ENCODE measurements at places on chromosomes 16 and 17. TPM values are rescaled to one million over a fixed set of nuclear protein-coding genes. Genes with fewer than 3 reads are reported as not detected.

GRCh38 chr16:164827-165538 lies 795 bp upstream of the HBM start:
- H3K27me3 ChIP-seq: peaks cover 40% of the 10 kb centered on the region
- H3K4me3 ChIP-seq: no peak overlapping the region
- H3K4me1 ChIP-seq: peaks cover 5% of the 10 kb centered on the region
- H3K27ac ChIP-seq: no peak overlapping the region
- DNase-seq: no peak

The PRR35 gene
- total RNA-seq: not detected

DNA sequence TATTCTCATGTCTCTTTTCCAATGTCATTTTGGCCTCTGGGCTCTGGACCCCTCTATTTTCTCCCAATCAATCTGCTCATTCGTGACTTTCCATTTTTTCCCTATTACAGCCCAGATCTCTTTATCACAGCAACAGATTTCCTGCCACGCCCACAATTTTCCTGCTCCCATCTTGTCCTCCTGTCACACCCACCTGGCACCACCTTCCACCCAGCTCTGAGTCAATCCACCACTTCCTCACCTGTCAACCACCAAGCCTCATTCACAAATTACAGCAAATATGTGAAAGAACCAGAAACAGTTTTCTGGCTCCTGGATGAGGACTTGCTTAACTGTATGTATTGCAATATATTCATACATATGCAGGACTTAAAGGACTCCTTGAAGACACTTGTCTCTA lies 311.3 kb downstream of the GRIN2A start:
- H3K27ac ChIP-seq: no peak overlapping the region
- no peaks in the 10 kb centered on the region for H3K4me1 ChIP-seq
- no peak for DNase-seq
- H3K27me3 ChIP-seq: no peaks in the 10 kb centered on the region
- H3K36me3 ChIP-seq: no peaks in the 10 kb centered on the region

GRCh38 chr17:35765086-35765710 lies 4.5 kb downstream of the C17orf50 start:
- H3K36me3 ChIP-seq: no peaks in the 10 kb centered on the region
- no peak overlapping the region for H3K27ac ChIP-seq
- H3K4me1 ChIP-seq: peaks cover 17% of the 10 kb centered on the region
- H3K27me3 ChIP-seq: no peaks in the 10 kb centered on the region
- no peak for DNase-seq

GRCh38 chr17:76917829-76918228 lies 49.6 kb downstream of the MGAT5B start:
- no peaks in the 10 kb centered on the region for H3K4me1 ChIP-seq
- H3K27me3 ChIP-seq: no peaks in the 10 kb centered on the region

DNA sequence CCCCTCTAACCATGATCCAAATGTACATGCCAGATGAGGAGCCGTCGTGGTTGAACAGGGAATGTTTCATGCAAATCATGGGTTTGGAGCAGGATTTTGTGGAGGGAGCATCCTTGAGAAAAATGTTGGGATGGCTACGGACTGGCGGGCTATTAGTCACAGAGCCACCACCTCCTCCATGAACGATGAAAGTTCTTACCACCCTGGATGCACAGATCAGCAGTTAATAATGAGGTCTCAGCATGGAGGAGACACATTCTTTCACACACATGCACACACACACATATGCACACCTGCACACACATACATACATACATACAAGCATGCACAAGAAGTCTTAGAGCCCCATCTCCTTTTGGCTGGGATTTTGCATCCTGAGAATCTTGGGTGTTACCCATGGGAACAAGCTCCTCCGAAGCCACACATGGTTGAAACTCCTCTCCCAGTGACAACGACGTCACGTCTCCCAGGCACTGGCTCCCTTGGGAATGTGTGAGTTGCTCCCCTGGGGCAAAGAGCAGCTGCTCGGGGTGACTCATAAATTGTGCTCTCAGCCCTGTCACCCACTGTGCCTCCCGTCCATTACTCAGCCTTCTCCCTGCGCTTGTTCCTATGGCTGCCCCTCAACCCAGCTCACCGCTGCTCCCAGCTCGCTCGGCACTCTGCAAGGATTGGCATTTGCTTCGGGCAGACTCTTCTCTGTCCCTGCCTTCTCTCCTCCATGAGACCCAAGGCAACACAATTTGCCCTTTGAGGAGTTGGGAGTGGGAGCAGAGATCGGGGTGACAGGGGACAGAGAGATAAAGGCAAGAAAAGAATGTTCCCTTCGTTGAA lies 344.6 kb downstream of the SOX9 start:
- H3K27me3 ChIP-seq: no peaks in the 10 kb centered on the region
- no peaks in the 10 kb centered on the region for H3K36me3 ChIP-seq
- no peaks in the 10 kb centered on the region for H3K4me1 ChIP-seq

- no peak for DNase-seq
- no peaks in the 10 kb centered on the region for H3K27me3 ChIP-seq
- H3K36me3 ChIP-seq: peaks cover 8% of the 10 kb centered on the region
- no peaks in the 10 kb centered on the region for H3K4me1 ChIP-seq
- no peak overlapping the region for H3K27ac ChIP-seq
Observed at GRCh38 chr17:10718547-10718946, 11.3 kb downstream of the TMEM220 start.

The TBC1D3 gene
- not detected for total RNA-seq

DNA sequence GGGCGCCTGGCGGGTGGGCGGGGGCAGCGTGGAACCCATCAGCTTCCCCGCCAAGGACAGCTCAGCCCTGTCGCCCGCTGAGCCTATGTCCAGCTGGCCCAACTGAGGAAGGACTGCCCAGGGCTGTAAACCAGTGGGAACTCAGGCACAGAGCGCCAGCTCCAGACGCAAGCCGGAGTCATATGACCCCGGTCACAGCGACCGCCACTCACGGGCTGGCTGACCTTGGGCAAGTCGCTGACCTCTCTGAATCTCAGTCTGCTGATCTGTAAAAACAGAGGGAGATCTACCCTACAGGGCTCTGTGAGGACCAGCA lies 170.0 kb downstream of the C16orf78 start:
- no peak for DNase-seq
- no peak overlapping the region for H3K4me3 ChIP-seq
- no peaks in the 10 kb centered on the region for H3K27me3 ChIP-seq
- no peak overlapping the region for H3K27ac ChIP-seq

DNA sequence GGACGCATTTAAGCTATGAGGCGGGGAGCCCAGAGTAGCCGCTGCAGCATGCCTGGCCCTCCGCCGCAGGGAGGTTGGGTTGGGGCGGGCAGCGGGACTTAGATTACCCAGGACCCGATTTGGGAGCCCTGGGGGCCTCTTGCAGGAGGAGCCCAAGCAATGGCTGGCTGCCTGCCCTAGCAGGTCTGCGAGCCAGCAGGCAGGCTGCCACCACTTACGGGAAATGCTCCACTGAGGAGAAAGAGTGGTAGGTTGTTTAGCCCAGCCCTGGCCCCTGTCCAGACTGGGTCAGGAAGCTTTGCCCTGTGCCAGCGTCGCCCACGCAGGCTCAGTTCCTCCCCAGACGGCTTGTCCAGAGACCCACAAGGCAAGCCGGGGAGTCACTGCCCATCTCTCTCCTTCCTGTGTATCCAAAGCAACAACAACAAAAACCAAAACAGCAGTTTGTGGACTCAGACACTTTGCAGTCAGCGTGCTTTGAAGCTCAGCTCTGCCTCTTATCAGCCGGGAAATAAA lies 10.3 kb upstream of the TVP23A start:
- H3K27me3 ChIP-seq: peaks cover 15% of the 10 kb centered on the region
- H3K4me3 ChIP-seq: no peak overlapping the region
- no peak overlapping the region for H3K27ac ChIP-seq
- H3K4me1 ChIP-seq: no peaks in the 10 kb centered on the region
- H3K36me3 ChIP-seq: no peaks in the 10 kb centered on the region

The BRICD5 gene
- total RNA-seq: 14.8 TPM

The WNT9B gene
- total RNA-seq: not detected

The CALB2 gene
- not detected for total RNA-seq

GRCh38 chr16:29650771-29651170 lies 12.3 kb upstream of the SPN start:
- H3K4me1 ChIP-seq: peaks cover 28% of the 10 kb centered on the region
- no peaks in the 10 kb centered on the region for H3K27me3 ChIP-seq
- no peak overlapping the region for H3K27ac ChIP-seq
- H3K36me3 ChIP-seq: no peaks in the 10 kb centered on the region
- no peak overlapping the region for H3K4me3 ChIP-seq
- no peak for DNase-seq

The PIRT gene
- total RNA-seq: not detected

DNA sequence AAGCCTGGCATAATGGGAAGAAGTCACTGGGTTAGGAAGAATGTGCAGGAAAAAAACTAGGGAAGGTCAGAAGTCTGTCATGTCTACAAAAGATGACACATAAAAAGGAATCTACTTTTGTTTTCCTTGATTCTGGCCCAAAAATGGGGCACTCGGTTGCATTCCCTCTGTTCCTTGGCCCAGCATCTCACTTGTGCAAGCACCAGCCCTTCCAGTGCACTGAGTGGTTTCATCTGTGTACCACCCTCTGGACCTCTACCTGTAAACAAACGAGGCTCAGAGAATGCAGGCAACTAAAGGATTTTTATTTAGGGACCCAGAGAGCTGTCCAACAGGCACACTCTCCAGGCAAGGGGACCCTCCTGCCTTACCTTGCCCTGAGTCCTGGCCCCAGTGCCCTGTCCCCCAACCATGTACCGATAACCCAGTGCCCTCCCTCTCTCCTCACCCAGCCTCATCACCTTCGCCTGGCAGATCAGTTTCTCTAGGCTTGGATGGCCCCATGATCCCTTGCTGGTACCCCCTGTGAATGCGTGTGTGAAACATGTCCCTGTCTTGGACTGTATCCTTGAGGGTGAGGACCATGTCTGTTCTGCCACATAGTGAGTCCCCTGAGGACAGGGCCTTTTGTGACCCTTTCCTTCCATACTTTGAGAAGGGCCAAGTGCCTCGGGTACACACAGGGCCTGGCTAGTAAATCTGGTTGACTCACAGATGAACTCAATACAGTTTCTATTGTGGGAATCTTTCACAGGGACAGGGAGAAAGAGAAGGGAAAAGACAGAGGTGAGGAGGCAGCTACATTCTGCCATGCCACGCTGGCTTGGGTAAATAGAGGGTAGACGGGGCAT lies 13.3 kb downstream of the NXPH3 start:
- no peaks in the 10 kb centered on the region for H3K27me3 ChIP-seq
- H3K36me3 ChIP-seq: no peaks in the 10 kb centered on the region
- no peak for DNase-seq

DNA sequence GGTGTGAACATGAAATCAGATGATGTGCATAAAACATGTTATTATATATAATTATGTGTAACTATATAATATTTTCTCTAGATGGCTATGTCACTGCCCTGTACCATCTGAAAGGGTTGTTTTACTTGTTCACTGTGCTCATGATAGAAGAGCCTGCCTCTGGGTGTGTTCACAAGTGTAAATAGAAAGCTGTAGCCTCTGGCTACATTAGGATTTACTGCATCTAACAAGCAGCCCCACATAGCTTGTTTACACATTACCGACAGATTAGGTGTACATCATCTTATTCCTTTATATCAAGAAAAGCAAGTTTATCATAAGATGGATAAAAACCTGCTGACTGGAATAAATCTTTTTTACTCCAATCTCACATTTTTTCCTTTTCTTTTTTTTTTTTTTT lies 46.1 kb downstream of the CHD9 start:
- H3K27me3 ChIP-seq: no peaks in the 10 kb centered on the region
- peaks cover 28% of the 10 kb centered on the region for H3K4me1 ChIP-seq

DNA sequence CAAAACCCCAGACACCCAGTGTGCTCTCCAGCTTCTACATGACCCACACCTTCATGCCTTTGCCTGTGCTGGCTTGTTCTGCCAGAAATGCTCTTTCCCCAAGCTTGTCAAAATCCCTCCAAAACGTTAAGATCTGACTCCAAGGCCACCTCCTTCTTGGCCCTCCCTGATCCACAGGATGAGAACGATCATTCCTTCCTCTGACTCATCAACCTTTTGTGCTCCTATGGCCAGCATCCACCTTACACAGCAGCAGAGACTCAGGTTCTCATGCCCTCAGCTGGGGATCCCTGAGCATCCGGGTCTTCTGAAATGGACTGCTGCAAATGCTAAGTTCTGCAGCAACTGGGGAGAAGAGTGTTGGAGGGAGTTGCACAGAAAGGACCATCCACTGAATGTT lies 2.9 kb downstream of the ZBTB4 start:
- H3K27ac ChIP-seq: peak overlapping the region; percentile 90
- DNase-seq: no peak
- no peaks in the 10 kb centered on the region for H3K27me3 ChIP-seq
- peaks cover 65% of the 10 kb centered on the region for H3K4me1 ChIP-seq
- peak overlapping the region; percentile 94 for H3K4me3 ChIP-seq
- peaks cover 22% of the 10 kb centered on the region for H3K36me3 ChIP-seq

- no peaks in the 10 kb centered on the region for H3K27me3 ChIP-seq
- peak; percentile 94 for DNase-seq
- peaks cover 64% of the 10 kb centered on the region for H3K36me3 ChIP-seq
Observed at GRCh38 chr17:78130437-78131101, at the start of gene TMC8. Gene TMC8 (plus strand): TSS chr17:78130771. CDS start chr17:78131589, 818 bp downstream.

- peaks cover 40% of the 10 kb centered on the region for H3K27me3 ChIP-seq
- H3K36me3 ChIP-seq: no peaks in the 10 kb centered on the region
- no peak within 1 kb of the TSS for H3K27ac ChIP-seq
Observed at GRCh38 chr16:65121870-65122723, at the start of gene CDH11. Gene CDH11 (minus strand): TSS chr16:65122063. CDS start chr16:65004869, 117,194 bp downstream.

DNA sequence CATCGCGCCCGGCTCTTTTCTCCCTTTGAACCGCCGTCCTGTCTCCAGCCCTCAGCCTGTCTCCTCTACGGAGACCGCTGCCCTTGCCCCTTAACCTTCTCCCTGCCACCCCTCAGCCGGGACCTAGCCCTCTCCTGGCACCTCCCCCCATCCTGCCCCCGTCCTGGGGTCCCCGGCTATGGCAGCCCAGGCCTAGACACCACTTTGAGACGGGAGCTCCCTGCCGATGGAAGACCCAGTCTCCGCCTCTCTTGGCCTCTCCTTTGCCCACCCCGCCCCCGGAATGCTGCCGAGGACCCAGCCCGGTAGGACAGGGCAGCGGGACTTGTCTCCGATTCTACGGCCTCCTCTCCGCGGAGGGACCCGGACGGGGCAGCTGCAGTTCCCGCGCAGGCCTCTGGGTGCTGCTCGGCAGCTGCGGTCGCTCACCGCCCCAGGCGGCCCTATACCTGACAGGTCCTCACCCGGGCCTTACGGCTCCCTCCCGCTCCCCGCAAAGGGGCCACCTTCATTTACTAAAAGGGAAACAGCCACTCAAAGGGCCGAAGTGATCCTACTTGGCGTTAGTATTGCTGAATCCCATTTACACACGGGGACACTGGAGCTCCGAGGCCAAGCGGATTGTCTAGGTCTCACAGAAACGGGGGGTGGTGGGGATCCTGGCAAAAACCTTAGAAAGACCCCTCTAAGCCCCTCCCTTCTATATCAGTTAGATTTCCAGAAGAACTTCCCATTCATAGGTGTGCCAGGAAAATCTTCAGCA lies 32.6 kb upstream of the TAC4 start:
- peak; percentile 80 for DNase-seq
- peaks cover 36% of the 10 kb centered on the region for H3K27me3 ChIP-seq
- H3K27ac ChIP-seq: no peak overlapping the region
- H3K4me3 ChIP-seq: no peak overlapping the region
- H3K4me1 ChIP-seq: peaks cover 8% of the 10 kb centered on the region

Measured in activated CD8-positive, alpha-beta T cell treated with anti-CD3 and anti-CD28 coated beads, Interleukin-2, amount 10 ng/mL, durations not matched to agents 7 days and 5 days (primary cell).